A673 (cell line): ENCODE measurements at places on chromosomes 5 and 9. TPM values are rescaled to one million over a fixed set of nuclear protein-coding genes. Genes with fewer than 3 reads are reported as not detected.

DNA sequence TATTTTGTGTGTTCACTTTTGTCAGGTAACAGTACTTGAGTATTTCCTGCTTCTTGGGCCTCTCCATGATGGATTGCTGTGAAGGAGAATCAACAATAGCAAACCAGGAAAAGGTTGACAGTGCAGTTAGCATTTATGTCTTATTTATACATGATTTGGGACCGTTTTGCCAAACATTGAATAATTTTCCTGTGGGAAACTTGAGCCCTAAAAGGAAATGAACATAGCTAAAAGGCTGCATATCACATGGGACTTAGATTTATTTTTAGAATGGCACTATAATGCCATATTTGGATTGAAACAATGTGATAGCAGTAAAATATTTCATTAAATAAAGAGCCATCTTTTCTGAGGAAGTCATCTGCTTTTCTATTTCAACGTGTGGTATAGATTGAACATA lies 15.3 kb downstream of the GPR21 start:
- peak; percentile 31 for DNase-seq

DNA sequence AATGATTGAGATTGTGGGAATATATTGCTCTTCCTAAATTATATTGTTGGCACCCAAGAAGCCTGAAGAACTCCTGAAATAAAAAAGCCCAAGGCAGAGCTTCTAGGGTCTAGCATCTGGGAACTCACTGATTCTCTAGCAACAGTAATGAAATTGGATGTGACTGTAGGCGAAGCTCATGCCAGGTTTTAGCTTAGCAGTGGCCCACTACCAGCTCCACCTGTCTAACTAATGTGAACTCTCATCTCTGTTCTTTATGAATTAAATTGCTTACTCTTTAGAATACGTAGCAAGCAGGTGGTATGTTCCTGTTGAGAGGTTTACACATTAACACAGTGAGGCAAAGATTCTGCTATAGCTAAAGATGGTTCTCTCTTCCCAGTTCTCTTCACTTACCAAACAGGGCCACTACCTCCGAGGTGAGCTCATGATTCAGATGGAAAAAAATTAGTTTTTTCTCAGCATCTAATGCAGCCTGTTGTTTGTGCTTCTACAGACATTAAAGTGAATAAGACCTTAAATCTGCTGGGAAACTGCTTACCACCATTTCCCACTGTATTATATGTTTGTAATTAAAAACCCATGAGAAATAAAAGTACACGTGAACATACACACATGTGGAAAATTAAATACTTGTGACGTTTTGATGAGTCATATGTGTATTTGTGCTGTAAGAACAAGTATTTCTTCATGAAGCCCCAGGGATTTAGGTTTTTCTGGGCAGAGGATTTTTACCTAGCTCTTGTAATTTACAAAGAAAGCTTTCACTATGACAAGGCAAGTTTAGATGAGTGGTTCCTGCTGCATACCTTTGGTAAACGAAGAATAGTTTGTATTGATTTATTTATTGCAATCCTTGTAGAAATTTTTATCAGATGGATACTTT lies 360.1 kb downstream of the KDM4C start:
- no peak for DNase-seq

- no peak for DNase-seq
Measured at GRCh38 chr5:181105391-181106025, 25.5 kb downstream of the OR2V1 start.

The NTRK2 gene
- 0.04 and 0.06 TPM in 2 replicates for total RNA-seq

- DNase-seq = no peak
Measured at GRCh38 chr5:219460-219863, 1.3 kb downstream of the SDHA start.

DNA sequence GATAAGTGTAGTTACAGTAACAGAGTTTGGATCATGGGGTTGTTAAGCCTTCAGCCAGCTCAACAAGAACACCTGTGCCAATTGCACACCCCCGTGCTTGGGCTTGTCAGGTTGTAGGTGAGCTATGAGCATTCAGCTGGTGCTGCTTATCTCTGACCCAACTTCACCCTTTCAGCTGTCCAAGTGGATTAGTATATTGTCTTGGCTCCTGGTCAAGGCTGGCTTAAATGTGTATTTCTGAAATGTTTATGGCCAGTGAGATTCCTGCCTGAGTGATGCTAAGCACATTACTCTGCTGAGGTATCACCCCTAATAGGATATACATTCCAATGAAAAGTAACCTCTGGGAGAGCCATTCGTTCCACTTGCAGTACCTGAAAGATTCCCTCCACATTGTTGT lies 44.2 kb upstream of the LMNB1 start:
- DNase-seq = no peak

- peak; percentile 21 for DNase-seq
Measured at GRCh38 chr5:61744690-61745619, 412.9 kb downstream of the ZSWIM6 start.

DNA sequence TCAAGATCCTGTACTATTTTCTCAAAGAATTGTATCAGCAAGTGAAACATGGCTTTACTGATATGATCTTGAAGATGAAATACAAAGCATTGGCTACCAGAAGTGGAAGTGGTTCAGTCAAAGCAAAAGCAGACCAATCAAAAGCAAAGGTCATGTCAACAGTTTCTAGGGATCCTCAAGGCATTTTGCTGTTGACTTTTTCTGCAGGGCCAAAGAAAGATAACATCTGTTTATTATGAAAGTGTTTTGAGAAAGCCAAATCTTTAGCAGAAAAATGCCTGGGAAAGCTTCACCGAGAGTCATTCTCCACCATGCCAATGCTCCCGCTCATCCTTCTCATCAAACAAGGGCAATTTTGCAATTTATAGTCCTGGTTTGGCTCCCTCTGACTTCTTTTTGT lies 90.3 kb upstream of the ACO1 start:
- DNase-seq = no peak

The GABRA1 gene
- not detected in 2 replicates for total RNA-seq

The IFNA2 gene
- total RNA-seq = not detected in 2 replicates
